DMS53 (cell line): ENCODE measurements at places on chromosomes 13 and 19.
A peak's percentile ranks its signal among the peaks of the same experiment; 100 is the strongest.

- no peak for DNase-seq
Observed at GRCh38 chr19:15098460-15098859, 8.7 kb upstream of the SYDE1 start.

DNA sequence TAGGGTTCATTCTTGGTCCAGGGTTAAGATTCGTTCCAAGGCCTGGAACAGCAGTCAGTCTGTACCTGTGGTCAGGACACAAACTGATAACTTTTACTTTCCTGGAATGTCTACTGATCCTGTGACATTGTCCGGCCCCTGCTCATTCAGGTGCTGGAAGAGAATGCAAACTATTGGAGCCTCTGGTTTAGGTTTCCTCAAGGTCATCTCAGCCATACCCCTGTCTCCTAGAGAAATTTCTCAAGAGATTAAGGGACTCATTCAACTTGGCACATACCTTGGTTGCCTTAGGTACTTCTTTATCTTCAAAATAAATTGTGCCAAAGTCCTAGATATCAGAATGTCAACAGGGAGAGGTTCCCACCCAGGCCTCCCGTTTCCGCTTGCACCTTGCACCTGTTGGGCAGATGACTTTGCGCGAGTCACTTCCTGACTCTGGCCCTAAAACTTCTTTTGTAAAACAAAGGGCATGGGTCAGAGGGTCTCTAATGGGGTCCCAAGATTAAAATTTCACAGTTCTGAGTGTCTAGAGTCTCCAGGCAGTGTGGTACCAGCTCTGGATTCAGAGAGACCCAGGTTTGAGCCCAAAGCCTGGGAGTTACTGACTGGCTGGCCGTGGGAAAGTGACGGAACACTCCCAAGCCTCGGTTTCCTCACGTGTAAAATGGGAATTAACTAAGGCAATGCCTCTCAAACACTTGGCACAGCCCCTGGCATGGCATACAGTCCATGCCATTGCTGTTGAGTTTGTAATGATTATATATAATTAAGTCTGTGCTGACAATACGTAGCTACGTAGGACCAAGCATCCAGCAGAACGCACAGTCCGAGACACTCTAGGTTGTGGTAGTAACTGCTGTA lies 25.8 kb upstream of the CYP2S1 start:
- DNase-seq: no peak

- DNase-seq: no peak
Observed at GRCh38 chr13:43269037-43269481, 245.7 kb downstream of the DNAJC15 start.

GRCh38 chr19:55652311-55653128 lies 2.3 kb upstream of the U2AF2 start:
- no peak for DNase-seq

DNA sequence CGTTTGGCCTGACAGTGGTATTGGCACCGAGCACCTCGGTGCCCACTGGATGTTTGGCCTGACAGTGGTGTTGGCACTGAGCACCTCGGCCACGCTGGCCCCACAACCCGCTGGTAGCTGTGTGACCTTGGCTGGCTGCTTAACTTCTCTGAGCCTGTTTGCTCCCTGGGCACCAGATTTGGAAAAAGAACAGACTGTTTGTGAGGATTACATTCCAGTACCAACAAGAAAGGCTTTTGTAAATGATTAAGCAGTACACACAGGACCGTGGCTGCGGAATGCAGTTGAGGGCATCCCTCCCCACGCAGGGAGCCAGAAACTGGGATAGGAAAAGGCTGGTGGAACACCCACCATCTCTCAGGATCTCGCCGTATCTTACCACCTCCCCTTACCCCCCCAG lies 31.9 kb downstream of the SLC25A42 start:
- no peak for DNase-seq

- peak; percentile 97 for DNase-seq
Observed at GRCh38 chr19:13633109-13633508, 126.8 kb upstream of the CACNA1A start.

DNA sequence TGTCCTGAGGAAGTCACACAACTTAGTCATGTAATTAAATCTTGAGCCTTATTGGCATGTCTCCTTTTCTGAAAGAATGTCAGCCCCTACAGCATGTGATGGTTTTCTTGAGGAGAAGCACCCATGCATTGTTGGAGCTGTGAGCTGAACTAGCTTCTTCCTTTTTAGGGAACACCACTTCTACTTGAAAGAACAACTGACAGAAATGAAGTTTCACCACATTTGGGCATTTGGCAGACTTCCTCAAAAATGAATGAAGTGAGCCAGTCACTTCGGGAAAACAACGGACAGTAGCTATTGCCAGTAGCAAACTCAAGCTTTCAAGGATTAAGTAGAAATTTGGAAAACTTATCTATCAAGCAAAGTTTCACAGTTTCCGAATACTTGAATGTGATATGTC lies 1351.3 kb downstream of the EFNB2 start:
- DNase-seq: no peak

- DNase-seq: no peak
Observed at GRCh38 chr13:41673640-41674039, 216.3 kb downstream of the RGCC start.

- DNase-seq: no peak
Observed at GRCh38 chr19:41499899-41500298, 56.9 kb downstream of the ERICH4 start.

DNA sequence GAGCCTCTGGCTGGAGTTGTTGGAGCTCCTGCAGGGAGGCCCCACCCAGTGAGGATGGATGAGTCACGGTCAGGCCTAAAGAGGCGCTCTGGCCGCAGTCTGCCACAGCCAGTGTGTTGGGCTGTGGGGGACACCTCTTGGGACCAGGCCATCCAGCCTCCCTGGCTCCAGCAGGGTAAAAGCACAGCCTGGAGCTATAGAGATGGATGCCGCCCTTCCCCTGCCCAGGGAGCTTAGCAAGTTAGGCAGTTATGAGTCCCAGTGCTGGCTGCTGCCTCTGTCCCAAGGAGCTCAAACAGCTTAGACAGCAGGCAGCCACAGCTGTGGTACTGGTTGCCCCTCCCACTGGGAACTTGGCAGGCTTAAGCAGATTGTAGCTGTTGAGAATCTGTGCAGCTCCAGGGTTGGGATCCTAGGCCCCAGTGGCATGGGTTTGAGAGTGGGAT lies 100.9 kb downstream of the NDFIP2 start:
- no peak for DNase-seq

DNA sequence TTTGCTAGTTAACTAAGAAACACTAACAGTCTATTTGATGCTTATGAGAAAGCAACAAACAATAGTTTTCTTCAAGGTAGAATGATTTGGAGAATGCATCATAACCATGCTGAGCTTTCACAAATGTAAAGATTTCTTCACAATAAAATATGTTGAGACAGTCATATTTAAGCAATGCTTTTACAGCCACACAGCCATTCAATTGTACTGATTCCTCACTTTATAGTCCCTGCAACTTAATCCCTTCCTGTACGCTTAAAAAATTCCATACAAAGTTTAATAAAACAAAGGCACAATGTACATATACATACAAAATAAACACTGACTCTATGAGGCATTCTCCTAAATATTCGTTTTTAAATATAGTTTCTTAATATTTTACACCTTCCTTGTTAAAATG lies 4.7 kb upstream of the ACOD1 start:
- no peak for DNase-seq

GRCh38 chr19:8466018-8466417 lies 21.2 kb downstream of the HNRNPM start:
- DNase-seq: no peak

DNA sequence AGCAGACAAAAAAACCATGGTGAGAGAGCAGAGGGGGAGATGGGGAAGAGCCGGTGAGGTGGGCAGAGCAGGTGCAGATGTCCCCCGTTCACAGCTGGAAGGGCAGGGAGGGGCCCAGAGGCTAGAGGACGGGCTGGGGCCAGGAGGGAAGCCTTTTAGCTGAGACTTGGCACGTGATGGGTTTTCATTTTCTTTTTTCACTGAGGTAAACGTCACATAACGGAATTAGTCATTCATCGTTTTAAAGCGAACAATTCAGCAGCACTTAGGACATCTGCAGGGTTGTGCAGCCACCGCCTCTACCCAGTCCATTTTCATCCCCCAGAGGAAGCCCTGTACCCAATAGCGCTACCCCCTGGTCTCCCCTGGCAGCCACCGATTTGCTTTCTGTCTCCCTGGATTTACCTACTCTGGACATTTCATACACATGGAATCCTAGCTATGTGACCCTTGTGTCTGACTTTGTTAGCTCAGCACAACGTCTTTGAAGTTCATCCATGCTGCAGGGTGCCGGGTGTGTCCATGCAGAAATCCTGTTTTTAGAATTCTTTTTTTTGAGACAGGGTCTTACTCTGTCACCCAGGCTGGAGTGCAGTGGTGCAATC lies 16.0 kb upstream of the EMC10 start:
- DNase-seq: no peak

DNA sequence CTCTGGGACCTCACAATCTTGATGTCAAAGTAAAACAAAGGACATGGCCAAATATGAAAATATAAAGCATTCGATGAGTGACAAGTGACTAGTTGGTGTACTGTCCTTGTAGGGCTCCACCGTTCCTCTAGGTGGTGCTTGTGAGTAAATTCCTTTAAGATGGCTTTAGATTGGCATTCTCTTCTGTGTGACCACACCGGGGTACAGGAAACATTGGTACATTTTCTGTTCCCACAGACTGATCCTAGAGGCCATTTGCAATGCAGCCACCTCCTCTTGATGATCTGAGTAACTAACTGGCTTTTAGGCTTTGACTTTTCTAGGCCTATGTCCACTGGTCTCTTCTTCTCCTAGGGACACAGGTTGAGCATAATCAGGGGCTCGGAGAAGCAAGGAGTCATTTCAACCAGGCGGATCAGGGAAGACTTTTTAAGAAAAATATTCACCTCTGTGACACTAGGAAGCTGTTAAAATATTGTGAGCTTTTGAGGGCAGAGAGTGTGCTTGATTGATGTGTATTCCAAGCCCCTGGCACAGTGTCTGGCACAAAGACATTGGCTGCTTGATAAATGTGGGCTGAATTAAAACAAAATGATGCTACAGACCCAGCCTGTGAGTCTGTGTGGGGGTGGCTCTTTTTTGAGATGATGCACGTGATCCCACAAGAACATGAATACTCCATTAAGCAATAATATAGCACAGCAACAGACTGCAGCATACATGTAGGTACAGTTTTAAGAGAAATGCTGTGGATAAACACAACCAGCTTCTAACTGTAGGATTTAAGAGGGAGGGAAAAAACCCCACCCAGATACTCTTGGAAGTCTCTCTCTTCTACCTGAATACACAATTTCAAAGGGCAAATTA lies 21.0 kb downstream of the EPSTI1 start:
- DNase-seq: peak; percentile 72

DNA sequence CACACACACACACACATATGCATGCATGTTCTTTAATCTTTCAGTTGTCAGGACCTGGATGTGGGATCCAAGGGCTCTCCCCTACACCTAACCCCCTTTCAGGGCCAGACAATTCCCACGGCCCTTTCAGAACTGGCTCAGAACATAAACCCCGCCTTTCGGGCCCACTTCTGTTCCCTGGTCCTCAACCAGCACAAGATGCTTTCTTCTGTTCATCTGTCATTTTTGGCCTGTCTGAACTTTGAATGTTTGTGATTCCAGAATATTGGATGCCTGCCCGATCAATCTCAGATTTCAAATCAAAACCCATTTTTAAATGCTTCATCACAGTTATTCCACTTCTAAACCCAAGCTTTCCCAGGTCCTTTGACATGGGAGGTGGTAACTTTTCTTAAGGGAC lies 167.3 kb downstream of the USP12 start:
- DNase-seq: no peak

DNA sequence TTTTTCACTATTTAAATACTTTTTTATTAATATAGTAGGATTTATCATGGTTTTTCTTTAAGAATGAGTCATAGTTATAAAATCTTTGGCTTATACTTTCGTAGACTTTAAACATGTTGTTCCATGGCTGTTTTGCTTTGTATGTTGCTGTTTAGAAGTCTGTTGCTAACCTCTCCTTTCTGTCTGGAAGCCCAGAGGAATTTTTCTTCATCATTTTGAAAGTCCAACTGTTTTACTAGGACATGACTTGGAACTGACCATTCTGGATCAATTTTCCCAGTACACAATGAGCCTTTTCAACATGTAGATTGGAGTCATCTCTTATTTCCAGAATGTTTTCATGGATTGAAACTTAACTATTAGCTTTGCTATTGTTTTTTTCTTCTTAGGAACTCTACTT lies 7.9 kb downstream of the CAB39L start:
- DNase-seq: no peak

DNA sequence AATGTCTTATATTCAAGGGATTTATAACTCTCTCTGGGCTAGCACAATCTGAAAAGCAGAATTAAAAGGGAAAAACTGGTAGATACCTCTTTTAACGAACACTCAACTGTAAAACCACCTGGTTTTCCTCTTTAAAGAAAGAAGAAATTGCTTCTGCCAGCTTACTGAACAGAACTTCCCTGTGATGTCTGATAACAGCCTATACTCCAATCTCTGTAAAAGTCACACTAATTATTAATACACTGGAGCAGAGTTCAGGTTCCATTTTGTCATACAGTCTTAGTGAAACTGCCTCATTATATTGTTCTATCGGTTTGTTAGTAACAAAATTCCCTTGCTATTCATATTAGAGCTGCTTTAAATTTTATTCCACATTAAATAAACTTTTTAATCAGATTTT lies 251.0 kb upstream of the STARD13 start:
- no peak for DNase-seq

GRCh38 chr19:31506102-31506501 lies 156.9 kb upstream of the TSHZ3 start:
- DNase-seq: no peak

GRCh38 chr13:95261956-95262355 lies 39.3 kb downstream of the ABCC4 start:
- no peak for DNase-seq

GRCh38 chr19:50854636-50855410 lies at the start of gene KLK3:
TSS of gene KLK3 (plus strand) at chr19:50854915. CDS start at chr19:50854956, 41 bp downstream.
- DNase-seq: no peak

DNA sequence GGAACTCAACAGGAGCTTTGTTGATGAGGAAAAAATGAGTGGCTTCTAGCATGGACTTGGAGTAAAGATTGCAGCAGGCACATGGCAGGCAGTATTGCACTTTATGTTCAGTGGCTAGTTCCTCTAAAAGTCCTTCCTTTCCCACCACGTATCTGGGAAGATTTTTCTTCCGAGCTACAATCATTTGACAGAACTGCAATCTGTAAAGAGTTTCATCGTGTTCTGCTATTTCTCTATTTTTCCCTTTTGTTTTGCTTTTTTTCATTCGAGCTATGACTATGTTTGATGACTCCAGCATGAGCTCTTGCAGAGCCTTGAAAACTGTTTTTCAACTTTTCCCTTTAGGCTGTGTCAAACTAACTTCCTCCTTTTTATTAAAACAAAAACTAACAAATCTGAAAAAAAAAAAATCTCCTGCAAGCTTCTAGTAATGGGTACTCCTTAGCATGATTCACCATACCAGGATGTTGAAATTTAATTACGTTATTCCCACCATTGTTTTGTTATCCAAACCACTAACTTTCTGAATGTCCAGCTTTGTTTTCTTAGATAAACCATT lies 12.3 kb downstream of the CLDN10 start:
- DNase-seq: no peak

DNA sequence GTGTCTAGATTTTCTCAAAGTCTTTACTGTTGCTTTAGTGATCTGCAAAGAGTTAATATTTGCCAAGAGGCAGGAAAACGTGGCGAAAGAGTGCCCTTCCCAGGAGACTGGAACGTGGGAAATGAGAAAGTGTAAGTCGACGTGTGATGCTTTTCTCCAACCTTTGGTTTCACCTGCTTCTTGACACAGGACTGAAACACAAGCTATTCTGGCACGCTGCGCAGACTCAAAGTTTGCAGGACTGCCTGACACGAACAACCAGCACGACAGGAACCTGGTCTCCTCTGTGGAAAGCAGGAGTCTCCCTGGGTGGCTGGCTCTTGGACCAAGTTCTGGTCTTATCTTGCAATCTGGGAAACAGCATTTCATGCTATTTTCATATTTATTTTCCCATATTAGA lies 28.6 kb downstream of the RFXAP start:
- DNase-seq: peak; percentile 72
